ENCODE measurements at places on chromosomes 11 and 22. TPM values are rescaled to one million over a fixed set of nuclear protein-coding genes. Genes with fewer than 3 reads are reported as not detected.

DNA sequence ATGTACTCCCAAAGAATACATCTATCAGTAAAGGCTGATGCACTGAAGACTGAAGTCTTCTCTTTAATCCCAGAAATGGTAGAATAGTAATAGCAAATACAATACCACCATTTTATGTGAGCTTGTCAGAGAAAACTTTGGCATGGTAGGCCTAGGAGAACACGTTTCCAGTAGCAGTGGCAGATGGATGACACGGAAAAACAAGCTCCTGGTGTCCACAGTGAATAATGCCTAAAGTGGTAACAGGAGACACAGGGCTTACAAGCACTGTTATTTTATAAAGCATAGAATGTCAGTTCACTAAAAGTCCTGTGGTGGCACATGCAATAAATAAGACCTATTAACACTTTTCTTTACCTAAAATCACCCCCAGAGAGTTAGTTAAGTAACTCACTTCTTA, 277.6 kb downstream of the TTC28 start:
- no peak for DNase-seq

DNA sequence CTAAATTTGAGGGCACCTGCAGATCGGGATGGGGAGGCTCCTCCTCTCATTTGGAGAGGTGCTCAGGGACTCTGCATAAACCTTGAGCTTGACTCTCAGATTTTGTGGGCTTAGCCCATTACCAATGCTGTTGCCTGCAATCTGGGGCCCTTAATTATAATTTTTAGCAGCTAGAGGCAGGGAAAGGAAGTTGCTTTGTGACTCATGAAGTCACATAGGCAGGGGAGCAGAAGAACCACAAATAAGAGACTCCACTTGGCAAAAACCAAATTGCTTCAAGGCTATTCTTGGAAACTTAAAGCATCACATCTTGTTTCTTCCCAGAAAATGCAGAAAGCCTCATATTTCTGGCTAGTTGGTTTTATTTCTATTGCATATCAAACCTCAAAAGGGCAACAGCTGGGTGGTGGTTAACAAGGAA, 46.9 kb downstream of the MICAL2 start:
- no peak for DNase-seq

DNA sequence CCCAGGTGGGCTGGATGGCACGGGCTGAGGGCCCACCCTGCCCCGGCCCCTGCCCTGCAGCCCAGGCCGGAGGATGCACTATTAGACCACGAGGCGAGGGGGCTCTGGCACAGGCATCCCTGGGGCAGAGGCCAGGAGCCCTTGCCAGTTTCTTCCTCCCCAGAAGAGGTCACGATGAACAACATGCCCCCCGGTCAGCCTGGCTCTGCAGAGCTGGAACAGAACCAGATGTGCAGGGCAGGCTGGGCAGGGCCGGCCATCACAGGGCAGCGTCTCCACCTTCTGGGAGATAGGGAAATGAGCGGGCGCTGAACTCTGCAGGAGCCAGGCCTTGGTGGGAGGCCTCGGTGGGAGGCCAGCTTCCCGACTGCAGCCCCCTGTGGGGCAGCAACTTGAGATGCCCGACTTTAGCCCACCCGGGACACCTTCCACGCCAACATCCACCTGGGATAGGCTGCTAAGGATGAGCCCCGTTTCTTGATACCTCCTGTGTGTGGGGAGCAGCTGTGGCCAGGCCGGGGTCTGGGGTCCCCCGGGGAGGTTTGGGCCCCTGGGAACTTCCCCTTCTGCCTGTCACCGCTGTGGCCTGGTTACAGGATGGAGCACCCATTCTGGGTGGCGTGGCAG, 21.8 kb upstream of the GNB1L start:
- DNase-seq, result no peak

DNA sequence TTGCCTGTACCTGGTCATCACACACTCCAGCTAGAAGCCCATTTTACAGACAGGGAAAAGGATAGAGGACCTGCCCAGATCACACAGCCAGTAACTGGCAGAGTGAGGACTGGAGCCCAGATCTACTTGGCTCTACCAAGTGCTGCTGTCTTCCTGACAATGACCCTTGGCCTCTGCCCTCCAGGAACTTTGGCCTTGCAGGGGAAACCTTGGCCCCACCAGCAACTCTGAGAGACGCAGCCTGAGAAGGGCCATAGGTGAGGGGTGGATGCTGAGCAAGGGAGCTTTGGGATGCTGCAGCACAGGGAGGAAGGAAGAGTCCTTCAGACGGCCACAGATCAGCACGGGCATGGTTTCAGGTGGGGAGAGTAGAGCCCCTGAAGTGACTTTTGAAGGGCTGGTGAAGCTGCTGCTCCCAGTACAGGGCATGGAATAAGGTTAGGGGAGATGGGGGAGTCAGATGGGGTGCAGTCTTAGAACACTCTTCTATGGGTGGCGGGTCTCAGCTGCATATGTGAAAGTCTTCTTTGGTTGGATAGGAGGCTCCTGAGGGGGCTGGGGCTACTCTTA, 2.0 kb upstream of the CAPN5 start:
- DNase-seq, result no peak

DNA sequence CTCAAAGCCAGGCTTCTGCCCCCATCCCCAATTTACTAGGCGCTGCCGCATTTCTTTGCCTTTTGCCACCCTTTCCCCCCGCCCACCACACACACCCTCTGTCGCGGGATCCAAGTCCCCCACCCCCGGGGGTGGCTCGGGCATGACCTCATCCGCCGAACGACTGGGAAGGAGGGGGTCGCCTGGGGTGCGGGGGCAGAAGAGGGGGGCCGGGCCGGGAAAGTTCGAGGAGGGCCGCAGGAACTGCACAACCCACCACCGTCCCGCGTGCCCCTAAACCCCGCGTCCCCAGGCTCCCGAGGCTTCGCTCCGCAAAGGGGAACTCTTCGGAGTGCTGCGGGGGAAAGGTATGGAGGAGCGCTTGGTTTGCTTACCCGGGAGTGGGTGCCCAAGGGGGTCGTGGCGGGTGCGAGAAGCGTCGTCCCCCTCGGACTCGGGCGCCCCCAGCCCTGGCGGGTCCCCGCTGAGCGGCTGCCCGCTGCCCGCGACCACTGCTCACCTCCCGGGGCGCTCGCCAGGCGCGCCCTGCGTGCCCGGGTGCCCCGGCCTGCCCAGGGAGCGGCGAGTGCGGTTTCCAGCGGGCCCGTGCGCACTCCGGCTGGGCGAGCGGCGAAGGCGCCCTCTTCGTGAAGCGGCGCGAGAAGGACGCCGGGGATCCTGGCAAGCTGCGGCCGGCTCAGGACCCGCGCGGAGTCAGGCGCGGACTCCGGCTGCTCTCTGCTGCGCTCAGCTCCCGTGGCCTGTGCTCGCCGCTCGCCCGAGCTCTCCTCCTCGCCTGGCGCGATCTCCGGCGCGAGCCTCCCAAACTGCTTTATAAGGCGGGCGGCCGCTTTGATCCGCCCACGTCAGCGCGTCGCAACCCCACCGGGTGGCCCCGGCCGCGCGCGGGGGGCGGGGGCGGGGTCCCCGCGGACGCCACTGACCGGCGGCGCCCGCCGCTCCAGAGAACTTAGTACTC, 4.0 kb upstream of the WNT11 start:
- peak; percentile 63 for DNase-seq

DNA sequence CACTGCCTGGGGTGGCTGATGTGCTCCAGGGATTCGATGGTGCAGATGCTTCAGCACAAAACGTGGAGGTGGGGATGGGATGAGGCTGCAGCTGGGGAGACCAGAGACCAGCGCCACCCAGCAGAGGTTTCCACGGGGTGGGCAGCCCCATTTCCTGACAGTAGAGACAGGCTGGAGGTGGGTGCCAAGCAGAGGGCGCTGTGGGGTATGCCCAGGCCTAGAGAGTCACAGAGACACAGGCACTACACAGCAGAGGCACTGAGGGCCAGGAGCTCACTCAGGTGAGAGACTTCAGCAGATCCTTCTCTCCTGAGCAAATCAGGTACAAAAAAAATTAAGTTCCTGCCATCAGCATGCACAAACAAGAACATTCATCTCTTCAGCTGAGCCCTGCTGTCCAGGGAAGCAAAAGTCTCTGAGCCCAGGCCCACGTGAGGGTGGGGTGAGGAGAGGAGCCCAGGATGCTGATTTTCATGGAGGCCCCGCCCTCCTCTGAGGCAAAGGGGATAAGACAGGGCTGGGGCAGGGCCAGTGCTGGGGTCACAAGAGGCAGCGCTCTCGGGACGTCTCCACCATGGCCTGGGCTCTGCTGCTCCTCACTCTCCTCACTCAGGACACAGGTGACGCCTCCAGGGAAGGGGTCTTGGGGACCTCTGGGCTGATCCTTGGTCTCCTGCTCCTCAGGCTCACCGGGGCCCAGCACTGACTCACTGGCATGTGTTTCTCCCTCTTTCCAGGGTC, 53.1 kb downstream of the GGTLC2 start:
- no peak for DNase-seq

GRCh38 chr11:35214792-35215193, 75.8 kb downstream of the CD44 start:
- DNase-seq, result no peak

DNA sequence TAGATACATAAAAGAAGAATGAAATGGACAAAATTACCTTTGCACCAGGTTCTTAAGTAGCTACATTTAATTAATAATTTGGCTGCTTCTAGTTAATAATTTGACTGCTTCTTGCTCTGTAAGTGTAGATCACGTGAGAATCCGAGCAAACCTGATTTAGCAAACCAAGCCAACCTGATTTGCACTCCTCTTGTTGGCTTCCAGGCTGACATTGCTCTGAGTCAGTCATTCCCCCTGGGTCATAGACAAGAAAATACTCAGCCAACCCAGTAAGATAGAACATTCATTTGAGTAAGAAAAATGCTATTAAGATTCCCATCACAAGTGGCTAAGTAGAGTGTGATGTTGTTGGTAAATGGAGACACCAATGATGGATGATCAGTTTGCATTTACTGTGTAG, 304.1 kb downstream of the C11orf87 start:
- no peak for DNase-seq

DNA sequence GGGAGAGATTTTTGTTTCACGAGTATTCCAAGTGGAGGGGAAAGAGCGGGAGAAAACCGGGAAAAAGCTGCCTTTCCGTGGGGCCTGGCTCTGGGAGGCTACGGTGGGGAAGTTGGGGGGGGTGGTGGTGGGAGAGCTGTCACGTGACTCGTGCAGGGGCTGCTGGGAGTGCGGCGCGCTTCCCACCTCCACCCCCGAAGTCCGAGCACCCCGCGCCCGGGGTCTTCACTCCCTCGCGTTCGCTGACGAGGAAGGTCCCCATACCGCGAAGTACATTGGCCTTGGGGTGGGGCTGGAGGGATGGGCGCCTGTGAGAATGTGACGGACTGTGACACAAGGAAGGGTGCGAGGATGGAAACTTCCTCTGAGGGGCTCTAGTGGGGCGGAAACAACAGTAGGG, at the start of gene TEX12:
TSS of gene TEX12 (plus strand) at position 228 of the 400 bp plus-strand sequence. CDS start 1,897 bp downstream, outside the sequence.
- no peak for DNase-seq

- no peak for DNase-seq
These were observed 130.5 kb downstream of the LARGE1 start for GRCh38 chr22:33789690-33790253.

DNA sequence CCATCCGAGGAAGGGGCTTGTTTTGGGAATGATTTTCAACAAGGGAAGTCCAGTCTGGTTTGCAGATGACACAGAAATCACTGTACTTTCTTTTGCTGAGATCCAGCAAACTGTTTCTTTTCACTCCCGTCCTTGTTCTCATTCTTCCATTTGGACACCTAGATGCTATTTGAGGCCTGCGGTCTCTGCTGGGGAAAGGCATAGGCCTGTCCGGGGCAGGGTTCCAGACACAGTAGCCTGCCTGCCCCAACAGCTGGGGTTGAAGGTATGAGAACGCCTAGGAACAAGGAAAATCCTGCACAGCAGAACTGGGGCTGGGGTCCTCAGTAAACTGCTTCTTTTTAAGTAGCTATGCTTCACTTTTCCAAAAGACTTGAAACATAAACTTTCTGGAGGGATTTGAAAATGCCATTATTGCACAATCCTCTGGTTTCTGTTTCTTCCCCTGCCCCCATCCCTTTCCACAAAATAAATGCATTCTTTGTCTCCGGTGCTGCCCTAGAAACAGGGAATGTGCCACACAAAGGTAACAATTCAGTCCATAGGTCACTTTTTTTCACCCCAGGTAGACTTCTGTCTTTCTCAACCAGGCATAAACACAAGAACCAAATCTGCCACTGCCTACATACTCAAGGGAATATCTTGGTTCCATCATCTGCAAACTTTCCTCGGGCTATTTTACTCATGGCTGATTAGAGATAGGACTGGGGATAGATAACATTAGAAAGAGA, 174.8 kb upstream of the MTMR2 start:
- DNase-seq, result no peak

DNA sequence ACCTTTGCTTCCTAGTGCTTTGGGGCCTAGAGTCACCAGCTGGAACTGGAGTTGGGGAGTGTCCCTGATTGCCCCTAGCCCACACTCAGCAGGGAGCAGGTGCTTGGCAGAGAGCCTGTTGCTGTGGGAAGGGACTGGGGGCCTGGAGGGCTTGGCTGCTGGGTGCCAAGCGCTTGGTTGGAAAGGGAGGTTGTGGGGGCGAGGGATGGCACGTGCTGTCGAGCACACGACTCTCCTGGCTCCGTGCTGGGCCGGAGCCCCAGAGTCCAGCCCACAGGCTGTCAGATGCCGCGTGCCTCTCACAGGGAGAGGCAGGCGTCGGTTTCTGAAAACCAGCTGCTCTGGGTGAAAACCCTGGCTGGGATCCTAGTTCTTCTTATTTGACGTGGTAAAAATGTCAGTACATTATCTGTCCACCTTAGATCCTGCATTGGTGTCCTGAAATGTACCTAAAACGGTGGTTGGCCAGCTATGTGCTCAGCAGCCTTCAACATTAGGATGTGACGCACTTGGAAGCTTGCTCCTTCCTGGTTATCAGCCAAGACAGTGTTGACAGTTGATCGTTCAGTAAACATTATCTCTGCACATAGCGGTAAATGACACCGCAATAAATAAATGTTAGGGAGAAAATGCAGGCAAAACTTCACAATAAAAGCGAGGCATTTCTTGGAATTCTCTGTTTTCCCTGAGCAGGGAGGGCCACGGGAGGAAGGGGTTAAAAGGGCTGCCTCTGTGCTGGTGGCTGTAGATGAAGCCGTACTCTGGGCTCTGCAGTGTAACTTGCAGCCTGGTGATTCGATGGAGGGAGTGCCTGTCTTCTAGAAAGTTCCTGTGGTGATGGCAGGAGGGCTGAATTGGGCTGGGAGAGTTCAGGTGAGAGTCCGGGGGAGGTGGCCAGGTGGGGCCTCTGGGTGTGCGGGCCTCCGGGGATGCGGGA, 29.2 kb downstream of the GRAMD4 start:
- DNase-seq, result no peak

- no peak for DNase-seq
These were observed 54.1 kb upstream of the SOX6 start for GRCh38 chr11:16410479-16410878.

The SELENOM gene
- total RNA-seq, result 11.8 TPM

The BAIAP2L2 gene
- total RNA-seq, result under 0.01 TPM

The OR4D10 gene
- total RNA-seq, result not detected

The PATE4 gene
- total RNA-seq, result not detected

The TEX54 gene
- total RNA-seq, result not detected

The OR8D1 gene
- total RNA-seq, result not detected

The ACR gene
- total RNA-seq, result not detected

The MYRF gene
- total RNA-seq, result 0.82 TPM

The TEAD1 gene
- 12.2 TPM for total RNA-seq

The GRM5 gene
- total RNA-seq, result 149 TPM

The SPON1 gene
- total RNA-seq, result 33.4 TPM
